ENCODE measurements at places on chromosomes 12 and 14.

GRCh38 chr14:87449016-87449415, 544.0 kb downstream of the GALC start:
- DNase-seq = no peak

- no peak for DNase-seq
Observed at GRCh38 chr12:54759751-54760150, 94.6 kb upstream of the MUCL1 start.

GRCh38 chr12:123027726-123028445, 47.4 kb downstream of the ARL6IP4 start:
- no peak for DNase-seq

DNA sequence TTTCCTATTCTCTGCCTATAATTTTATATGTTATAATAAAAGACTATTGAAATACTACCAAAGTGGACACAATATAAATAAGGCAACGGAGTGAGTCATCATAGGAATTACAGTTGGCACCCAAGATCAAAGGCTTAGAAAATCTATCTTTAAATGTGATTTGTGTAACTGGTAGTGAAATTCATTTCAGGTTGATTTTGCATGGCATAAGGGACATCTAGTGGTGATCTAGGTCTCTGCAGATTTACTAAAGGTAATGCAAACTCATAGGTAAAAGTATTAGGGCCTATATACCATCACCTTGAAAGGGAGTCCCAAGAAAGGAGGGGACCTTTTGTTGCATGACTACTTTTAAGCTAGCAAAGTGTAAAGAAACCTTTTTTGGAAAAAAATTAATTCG, 527.2 kb downstream of the NRXN3 start:
- DNase-seq = no peak

GRCh38 chr14:104499784-104500760, 79.5 kb upstream of the C14orf180 start:
- no peak for DNase-seq

- DNase-seq = no peak
Observed at GRCh38 chr12:122158700-122159285, 15.2 kb downstream of the IL31 start.

GRCh38 chr12:121355818-121356217, 3.6 kb upstream of the ANAPC5 start:
- DNase-seq = no peak
